ENCODE measurements at places on chromosomes 11 and 22.

GRCh38 chr11:93784935-93785360 lies 866 bp downstream of the MED17 start:
- peak; percentile 8 for DNase-seq

- no peak for DNase-seq
These were observed 75.5 kb downstream of the MICAL2 start for GRCh38 chr11:12185914-12186313.

DNA sequence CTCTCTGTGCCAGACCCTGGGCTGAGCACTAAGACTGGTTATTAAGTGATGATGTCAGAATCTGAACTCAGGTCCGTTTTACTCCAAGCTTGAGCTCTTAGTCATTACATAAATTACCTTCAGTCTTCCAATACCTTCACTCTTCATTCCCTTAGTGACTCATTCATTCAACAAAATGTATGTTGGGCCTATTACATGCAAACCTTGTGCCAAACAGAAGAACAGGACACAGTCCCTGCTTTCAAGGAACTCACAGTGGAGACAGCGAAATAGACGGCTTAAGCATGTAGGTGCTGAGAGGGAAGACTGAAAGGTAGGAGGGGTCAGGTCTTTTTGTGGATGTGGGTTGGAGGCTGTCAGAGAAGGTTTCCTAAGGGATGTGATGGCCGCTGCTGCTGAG lies 3.3 kb downstream of the KCTD14 start:
- DNase-seq, result no peak

GRCh38 chr22:20204806-20205205 lies 54.0 kb upstream of the CCDC188 start:
- DNase-seq, result no peak

GRCh38 chr11:63916837-63917691 lies at the start of gene RCOR2:
RCOR2 (minus strand) TSS chr11:63917164; CDS start chr11:63916456, 708 bp downstream.
- no peak for DNase-seq

GRCh38 chr11:111604392-111605009 lies 2.3 kb downstream of the SIK2 start:
- DNase-seq, result no peak

- no peak for DNase-seq
These were observed 39.3 kb upstream of the MYO18B start for GRCh38 chr22:25702571-25703167.

Data from stimulated activated CD4-positive, alpha-beta T cell treated with anti-CD3 and anti-CD28 coated beads, Interleukin-12 subunit alpha, Interleukin-12 subunit beta, amount 100 ng/mL, for 24 hours (primary cell).